ENCODE measurements at places on chromosomes 6 and 20.

DNA sequence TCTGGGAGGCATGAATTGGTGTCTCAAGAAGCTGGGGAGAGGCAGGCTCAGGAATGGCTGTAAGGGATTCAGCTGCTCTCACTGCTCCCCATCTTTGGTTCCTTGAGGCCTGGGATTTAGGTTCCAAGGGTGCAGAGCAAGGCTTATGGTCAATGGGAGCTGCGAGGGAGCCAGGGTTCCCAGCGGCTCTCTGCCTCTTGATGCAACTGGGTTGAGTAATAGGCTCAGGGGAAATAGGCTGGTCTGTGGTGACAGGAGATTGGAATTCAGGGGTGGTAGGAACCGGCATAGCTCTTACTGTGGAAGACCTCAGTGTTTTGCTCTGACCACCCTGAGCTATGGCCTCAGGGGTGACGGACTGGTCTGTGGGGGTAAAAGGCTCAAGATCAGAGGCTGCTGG lies 13.0 kb upstream of the NRM start:
- no peak for DNase-seq

DNA sequence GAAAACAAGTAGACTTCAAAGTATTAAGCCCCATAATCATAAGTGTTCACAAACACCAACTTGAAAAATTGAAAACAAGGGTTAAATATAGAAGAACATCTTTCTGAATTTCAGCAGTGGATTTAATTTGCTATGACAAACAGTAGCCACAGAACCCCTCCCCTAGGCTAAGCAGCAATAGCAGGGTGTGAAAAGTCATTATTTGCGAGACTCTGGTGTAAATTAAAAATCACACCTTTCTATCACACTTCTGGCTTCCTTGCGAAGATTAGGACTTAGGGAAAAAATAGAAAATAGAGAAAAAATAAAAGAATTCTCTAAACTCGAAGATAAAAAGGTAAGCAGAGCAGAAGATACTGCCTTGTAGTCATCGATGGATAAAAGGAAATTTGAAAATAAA lies 6.1 kb downstream of the SAMD3 start:
- no peak for DNase-seq

DNA sequence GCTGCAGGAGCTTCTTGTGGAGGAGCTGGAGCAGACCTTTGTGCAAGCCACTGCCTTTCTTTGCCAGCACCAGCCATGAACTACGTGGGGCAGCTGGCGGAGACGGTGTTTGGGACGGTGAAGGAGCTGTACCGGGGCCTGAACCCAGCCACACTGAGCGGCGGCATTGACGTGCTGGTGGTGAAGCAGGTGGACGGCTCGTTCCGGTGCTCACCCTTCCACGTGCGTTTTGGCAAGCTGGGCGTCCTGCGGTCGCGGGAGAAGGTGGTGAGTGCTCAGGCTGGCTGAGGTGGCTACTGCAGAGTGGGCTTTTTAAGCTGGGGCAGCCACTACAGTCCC lies 5.1 kb downstream of the LPIN3 start:
- DNase-seq: no peak

DNA sequence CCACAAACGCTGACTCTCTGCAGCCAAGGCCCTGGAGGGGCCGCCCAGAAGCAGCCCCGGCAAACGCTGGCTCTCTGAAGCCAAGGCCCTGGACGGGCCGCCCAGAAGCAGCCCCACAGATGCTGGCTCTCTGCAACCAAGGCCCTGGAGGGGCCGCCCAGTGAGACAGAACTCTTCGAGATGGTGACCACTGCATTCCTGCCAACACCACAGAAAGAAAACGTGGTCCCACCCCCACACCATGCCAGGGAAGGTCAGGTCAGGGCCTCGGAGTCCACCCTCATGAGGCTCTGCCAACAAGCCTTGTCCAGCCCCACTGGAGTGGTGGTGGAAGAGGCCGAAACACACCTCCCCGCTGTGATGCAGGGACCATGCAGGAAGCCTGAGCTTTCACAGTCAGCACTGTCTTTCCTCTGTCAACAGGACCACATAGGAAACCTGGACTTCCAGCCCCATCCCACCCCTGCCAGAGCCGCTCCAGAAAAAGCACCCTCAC lies 97.5 kb downstream of the DLL1 start:
- DNase-seq: no peak

- DNase-seq: no peak
Observed at GRCh38 chr6:6723921-6724538, 135.5 kb downstream of the LY86 start.

GRCh38 chr6:81720427-81720826 lies 32.1 kb downstream of the TENT5A start:
- DNase-seq: no peak

GRCh38 chr20:63735859-63736718 lies at the start of gene LIME1:
Gene LIME1 (plus strand): TSS chr20:63736664. CDS start chr20:63737550, 886 bp downstream.
- peak; percentile 39 for DNase-seq

DNA sequence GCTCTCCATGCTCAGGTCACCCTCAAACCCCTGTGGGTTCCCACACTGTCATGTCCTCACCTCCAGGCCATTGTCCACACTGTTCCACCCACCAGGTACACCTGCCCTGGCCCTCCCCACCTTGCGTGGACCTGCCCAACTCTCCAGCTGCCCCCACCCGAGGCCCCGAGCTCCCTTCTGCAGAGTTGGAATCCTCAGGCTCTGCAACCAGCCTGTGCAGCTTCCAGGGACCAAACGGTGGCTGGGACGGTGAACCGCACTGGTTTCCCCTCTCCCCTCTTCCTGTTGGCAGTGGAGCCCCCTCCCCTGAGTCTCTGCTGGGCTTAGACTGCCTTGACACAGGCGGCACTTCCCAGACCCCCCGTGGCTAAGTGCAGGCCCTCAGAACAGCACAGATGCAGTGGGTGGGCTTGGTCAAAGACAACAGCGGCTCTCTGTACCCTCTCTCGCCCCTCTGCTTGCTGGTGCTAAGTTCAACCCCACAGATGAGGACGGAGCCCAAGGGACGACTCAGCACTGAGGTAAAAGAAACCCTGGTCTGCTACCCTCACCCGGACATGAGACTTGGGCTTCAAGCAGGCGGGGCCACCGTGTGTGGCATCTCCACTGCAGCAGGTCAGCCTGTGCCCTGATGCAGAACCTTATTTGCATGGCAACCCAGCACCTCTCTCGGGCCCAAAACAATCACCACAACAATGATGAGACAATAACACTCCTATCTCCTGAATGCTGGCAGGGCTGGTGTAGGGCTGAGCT lies 11.0 kb downstream of the ZBP1 start:
- DNase-seq: no peak

Measured in stimulated activated CD8-positive, alpha-beta memory T cell treated with anti-CD3 and anti-CD28 coated beads, Interleukin-2, amount 100 ng/mL, for 1 hour (primary cell).